ENCODE measurements at places on chromosomes 3 and 15.

DNA sequence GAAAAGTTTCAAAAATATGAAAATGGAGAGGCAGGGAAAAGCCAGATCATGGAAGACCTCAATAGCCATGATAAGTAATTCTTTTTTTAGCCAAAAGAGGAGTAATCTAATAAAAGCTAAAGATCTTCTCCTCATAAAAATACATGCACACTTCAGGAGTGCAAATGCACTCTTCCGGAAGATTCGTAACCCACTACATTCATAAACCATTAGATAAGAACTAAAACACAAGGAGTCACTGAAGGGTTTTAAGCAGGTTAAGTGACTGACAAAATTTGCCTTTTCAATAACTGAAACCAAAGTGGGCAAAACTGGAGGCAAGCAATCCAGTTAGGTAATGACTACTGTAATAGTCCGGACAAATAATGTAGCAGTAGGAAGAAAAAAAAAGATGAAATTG is 46.0 kb downstream of the UBE3A start:
- no peak for DNase-seq

DNA sequence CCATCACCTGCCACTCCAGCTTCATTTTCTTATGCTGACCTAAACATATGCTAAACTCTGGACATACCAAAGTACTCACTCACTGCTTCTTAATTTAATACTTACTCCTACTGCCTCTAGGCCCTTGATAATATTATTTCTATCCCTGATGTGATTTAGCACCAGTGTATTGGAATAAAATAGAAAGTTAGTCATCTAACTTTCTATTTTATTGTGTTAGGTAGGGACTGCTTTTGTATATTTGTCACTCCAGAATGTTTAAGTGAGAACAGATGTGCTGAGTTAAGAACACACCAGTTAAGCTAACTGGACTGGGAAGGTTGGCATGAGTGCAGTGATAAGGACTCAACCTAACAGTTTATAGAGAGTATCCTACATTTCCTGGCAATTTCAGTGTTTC is 6.5 kb upstream of the CLDN16 start:
- no peak for DNase-seq

- no peak for DNase-seq
Measured at GRCh38 chr15:32943711-32944110, 225.9 kb downstream of the GREM1 start.

GRCh38 chr3:126658584-126658983 is 3.7 kb upstream of the TXNRD3 start:
- no peak for DNase-seq

DNA sequence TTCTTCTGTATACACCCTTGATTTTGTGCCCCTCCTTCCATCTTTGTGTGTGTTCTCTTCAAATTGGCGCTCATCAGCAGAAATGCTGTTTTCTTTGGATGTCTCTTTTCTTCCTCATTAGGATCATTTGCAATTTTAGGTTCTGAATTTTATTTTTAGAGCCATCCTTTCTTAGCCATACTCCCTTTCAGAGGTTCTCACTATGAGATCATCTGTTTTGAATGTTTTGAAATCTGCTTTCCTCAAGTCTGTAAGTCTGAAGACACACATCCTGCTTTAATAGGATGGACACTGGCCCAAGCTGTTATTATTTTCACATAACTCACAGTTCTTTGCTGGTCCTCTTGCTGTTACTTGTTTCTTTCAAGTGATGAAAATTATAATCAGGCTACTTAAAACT is 124.8 kb downstream of the BDH1 start:
- DNase-seq: no peak

- no peak for DNase-seq
Measured at GRCh38 chr3:144894576-144894975, 923.0 kb downstream of the DIPK2A start.

DNA sequence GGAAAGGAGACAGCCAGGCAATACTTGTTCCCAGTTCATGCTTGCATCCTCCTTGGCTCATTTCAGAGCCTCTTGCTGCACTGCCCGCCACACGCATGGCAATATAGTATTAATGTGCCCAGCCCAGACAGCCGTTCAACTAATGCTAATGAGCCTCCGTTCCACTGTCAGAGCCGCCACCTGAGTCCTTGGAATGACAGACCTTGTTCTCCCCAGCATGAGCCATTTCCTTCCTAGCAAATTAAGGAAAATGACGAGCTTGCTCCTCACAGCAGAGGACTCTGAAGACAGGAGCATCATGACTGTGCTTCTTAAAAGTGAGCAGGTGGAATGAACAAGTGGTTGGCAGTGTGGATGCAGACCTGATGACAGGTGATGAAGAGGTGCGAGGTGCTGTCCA is 10.8 kb upstream of the LRRC15 start:
- no peak for DNase-seq

GRCh38 chr3:65993134-65993900 is 45.4 kb downstream of the MAGI1 start:
- no peak for DNase-seq

- DNase-seq: no peak
Measured at GRCh38 chr3:157544501-157545130, 41.4 kb upstream of the VEPH1 start.

GRCh38 chr15:89462198-89462912 is 34.0 kb downstream of the RHCG start:
- no peak for DNase-seq

DNA sequence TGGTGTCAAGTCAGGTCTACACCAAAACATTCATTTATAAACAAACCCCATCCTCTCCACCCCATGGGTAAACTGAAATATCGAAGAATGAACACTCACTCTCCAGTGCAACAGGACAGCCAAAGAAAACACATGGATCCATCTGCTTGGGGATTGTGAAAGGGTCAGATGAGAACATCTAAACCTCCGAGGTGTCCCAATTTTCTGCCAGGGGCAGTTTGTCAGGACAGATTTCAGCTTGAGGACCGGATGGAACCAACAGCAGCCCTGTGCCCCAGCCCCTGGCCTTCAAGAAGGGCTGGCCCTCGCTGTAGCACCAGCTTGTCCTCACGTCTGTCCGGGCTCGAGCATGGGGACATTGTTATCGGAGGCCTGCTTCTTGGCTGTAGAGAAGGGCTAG is 45.5 kb downstream of the PCSK6 start:
- no peak for DNase-seq

DNA sequence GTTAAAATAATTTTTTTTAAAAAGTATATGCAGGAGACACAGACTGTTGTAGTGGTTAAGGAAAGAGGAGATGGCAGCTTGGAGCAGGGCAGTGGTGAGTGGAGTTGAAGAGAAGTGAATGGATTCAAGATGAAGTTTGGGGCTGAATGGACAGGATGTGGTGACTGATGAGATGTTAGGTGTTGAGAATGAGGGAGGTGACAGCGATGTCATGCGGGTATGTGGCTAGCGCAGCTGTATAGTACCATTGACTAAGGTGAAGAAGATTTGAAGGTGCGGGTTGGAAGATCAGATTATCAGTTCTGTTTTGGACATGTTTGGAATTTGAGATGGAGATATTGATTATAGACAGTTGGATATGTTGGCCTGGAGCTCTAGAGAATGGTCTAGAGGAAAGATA is 20.1 kb downstream of the FBXO22 start:
- DNase-seq: no peak

GRCh38 chr3:161096771-161097367 is 8.3 kb downstream of the B3GALNT1 start:
- no peak for DNase-seq

DNA sequence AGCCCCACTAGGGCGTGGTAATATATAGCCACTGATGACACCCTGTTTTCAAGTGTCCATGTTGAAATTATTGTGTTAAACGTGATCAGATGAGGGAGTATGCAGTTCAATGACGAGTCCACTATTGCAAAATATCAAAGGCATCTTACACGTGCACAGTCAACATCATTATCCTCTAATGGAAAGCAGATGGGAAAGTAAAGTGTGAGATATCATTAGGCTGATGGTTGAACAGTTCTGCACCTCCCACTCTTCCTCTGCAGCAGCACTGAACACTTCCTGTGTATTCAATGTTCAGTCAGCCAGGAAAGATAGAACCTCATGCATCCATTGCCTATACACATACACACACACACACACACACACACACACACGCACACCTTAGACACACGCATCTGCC is 431.8 kb upstream of the CCDC54 start:
- no peak for DNase-seq

DNA sequence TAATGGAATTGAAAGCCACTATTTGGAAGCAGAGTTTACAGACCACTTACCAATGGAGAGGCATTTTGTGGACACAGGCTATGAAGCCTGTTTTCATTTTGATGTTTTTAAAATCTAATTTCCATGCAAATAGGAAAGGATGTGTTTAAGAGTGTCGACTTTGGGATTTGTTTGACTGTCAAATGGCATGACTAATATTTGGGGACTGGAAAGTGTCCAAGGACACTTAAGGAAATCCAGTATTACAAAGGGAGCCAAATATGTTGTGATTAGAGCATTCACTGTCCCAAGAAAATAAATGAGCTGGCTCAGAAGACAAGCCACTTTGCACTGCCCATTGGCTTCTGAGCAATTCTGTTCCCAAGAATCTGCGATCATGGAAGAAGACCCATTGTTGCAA is 34.0 kb upstream of the SLC6A11 start:
- DNase-seq: no peak

- no peak for DNase-seq
Measured at GRCh38 chr3:171776411-171776810, 33.9 kb downstream of the PLD1 start.

GRCh38 chr3:144963810-144964209 is 992.2 kb downstream of the DIPK2A start:
- no peak for DNase-seq

DNA sequence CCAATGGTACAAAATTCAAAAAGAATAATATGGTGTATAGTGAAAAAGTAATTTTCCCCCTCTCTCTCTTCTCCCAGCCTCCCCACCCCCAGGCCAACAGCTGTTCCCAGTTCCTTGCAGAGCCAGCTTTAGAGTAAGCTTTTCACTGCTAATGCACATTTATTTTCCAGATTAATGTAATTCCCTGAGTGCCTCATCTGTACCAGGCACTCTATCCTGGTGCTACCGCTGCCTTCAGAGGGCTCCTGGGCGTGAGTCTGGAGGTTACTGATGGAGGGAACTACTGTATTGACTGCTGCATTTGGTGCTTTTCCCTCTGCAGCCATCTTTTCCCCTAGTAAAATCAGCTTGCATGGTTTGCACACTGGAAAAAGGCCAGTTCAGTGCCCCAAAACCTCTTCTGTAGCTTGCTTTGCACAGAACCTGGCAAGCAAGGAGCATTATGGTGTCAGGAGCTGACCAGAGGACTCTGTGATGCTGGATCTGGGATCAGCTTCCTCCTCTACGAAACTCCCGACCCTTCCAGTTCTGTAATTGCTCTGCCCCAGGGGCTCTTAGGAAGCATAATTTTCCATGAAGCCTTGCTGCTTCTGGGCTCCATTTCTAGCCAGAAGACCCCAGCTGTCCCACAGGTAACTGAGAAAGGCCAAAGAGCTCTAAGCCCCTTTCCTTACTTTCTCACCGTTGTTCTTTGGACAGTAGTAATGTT is 8.5 kb upstream of the USP3 start:
- DNase-seq: no peak

DNA sequence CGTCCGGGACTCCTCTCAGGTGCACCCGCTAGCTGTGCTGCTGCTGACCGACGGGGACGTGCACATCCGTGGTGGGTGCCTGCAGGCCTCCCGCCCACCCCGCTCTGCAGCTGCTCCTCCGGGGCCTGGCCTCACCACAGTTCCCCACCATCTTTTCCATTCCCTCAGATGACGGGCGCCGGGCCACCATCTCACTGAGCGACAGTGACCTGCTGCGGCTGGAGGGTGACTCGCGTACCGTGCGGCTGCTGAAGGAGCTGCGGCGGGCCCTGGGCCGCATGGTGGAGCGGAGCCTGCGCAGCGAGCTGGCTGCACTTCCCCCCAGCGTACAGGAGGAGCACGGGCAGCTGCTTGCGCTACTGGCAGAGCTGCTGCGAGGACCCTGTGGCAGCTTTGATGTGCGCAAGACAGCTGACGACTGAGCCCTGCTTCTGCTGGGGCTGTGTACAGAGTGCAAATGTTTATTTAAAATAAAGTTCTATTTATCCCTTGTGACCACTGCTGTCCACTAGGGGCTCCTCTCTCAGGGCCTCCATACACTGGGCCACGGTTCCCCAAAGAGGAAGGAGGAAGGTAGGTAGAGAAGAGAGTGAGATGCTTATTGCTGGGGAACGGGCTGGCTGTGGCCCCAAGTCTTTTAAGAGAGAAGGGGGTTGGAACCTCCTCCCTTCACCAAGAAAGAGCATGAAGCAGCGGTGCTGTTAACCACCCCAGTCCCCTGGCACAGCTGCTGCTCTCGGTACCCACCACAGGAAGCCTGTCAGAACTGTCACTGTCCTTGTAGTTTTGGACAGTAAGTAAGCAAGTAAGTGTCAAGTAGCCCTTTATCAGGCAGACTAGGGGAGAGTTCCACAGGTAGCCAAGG is 47.0 kb downstream of the DHX30 start:
- DNase-seq: no peak

- no peak for DNase-seq
Measured at GRCh38 chr3:128260275-128260674, 107.0 kb downstream of the EEFSEC start.

DNA sequence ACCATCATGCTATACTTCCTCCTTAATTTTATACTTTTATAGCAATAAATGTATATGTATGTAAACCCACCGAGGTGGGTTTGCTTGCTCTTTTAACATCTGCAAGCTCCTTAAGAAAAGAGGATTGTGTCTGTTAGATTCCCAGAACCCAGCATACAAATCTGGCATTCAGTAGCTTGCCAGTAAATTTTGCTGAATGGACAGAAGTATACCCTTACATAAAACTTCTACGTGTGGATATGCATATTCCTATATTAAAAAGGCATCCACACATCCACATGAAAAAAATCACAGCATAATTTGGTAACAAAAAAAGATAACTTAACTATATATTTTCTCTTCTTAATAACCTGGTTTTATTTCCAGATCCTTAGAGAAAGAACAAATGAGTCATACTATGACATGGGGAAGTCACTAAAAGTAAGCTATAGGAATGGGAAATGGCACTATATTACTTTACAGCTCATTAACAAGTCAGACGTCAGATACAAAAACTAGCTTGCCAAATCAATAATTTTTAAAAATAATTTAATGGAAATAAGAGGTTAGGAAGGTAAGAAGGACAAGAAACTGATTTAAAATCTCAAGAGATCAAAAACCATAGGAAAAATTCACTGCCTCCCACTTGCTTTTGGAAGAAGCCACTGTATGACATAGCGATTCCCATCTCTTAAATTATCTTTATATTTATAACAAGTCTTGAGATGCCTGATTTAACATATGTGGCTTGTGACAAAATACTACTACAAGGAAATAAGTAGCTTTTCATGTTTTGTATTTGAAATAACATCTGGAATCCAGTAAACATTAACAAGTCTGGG is 68.7 kb downstream of the SUMF1 start:
- DNase-seq: no peak

GRCh38 chr3:121957674-121958415 is 63.6 kb downstream of the SLC15A2 start:
- DNase-seq: no peak

DNA sequence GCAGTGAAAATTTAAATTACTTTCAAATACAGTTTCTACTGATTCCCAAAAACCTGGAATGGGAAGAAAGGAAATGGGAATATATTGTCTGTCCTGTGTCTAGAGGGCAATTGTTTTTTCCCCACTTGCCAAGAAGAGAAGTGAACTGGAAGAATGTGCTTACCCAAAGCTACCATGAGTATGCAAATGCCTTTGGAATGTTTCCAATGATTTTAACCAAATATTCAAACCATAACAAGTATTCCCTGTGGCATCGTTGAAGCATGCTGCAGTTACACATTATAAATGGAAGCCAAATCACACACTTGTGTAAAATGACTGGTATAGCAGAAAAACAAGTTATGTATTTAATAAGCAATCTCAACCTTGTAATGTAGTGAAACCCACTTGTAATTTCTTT is 368.2 kb downstream of the GBE1 start:
- no peak for DNase-seq

All from stimulated activated CD4-positive, alpha-beta T cell treated with anti-CD3 and anti-CD28 coated beads, Interleukin-4, amount 100 ng/mL, for 48 hours (primary cell).